CD8-positive, alpha-beta T cell (primary cell): ENCODE measurements at places on chromosomes 5 and 9. TPM values are rescaled to one million over a fixed set of nuclear protein-coding genes. Genes with fewer than 3 reads are reported as not detected.

GRCh38 chr9:68492806-68493205 is 47.9 kb downstream of the TMEM252 start:
- no peak for DNase-seq

DNA sequence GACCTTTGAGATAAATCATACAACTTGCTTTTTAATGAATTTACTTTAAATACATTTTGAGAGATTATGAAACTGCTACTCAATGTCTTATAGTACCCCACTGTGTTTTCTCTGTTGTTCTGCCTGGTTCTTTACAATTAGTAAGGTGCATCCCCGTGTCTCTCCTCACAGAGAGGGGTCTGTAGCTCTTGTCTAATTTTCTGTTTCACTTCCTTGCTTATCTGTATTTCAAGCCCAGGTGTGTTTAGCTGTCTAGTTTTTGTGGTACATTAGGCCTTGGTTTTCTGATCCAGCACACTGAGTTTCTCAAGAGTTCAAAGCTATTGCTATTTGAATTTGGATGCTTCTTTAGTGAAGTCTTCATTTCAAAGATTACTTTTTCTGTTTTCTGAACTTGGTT is 105.1 kb downstream of the MAST4 start:
- no peak for DNase-seq

- DNase-seq: no peak
These were observed 146.7 kb downstream of the SSBP2 start for GRCh38 chr5:81604193-81604592.

DNA sequence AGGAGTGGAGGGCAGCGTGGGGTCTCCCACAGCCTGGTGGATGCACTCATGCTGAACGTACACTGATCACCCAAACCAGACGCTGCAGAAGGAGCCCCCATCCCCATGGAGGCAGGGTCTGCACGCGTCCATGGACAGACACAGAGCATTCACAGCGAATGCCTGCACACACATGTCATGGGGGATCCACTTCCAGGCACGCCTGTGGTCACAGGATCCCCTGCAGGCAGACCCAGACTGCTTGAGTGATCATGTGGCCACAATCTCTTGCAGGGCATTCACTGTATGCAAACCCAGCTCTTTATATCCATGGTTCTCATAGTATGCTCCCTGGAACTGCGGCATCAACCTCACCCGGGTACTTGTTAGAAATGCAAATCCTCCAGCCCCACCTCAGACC is 5.4 kb downstream of the SNCB start:
- no peak for DNase-seq

The NUTM2F gene
- not detected for total RNA-seq

The CANX gene
- total RNA-seq: 131 TPM

- DNase-seq: no peak
These were observed 78.6 kb downstream of the GOLM1 start for GRCh38 chr9:86020731-86021130.

DNA sequence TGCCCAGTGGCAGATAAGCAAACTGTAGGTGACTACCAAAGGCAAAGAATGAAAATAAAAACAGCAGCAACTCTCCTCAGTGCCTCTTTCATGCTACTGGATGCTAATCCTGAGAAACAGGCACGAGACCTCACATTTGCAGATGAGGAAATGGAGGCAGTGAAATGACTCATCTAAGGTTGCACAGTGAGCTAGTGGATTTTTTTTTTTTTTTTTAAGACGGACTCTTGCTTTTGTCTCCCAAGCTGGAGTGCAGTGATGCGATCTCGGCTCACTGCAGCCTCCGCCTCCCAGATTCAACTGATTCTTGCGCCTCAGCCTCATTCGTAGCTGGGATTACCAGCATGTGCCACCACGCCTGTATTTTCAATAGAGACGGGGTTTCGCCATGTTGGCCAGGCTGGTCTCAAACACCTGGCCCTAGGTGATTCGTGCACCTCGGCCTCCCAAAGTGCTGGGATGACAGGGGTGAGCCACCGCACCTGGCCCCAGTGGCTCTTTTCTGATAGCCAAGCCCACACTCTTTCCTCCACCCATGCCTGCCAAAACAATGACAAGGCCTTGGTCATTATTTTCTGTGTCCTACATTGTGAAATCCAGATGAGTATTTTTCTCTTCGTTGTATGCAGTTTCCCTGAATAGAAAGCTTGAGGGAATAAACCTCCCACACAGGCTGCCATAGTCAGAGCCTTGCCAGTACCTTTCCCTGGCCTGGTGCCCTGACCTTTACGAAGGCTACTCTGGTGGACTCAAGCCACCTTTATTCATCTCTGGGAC is 19.2 kb downstream of the DOCK2 start:
- no peak for DNase-seq

- DNase-seq: no peak
These were observed 254.6 kb upstream of the PIK3R1 start for GRCh38 chr5:67960939-67961338.

DNA sequence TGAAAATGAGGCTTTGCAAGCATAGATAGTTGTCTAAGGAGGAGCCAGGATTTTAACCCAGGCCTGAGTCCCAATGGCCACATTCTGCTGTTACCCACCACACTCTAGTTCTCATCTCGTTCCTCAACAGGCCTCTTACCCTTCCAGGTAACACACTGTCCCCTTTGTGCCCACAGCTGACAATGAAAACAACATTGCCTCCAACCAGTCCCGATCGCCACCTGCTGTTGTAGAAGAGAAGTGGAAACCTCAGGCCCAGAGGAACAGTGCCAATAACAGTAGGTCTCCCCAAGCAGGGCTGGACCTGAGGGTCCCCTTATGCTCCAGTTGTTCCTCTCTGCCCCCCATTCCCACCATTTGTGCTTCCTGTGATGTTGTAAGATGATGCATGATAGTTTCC is 30.4 kb downstream of the AMBP start:
- no peak for DNase-seq

The CCDC171 gene
- 1.7 TPM for total RNA-seq

DNA sequence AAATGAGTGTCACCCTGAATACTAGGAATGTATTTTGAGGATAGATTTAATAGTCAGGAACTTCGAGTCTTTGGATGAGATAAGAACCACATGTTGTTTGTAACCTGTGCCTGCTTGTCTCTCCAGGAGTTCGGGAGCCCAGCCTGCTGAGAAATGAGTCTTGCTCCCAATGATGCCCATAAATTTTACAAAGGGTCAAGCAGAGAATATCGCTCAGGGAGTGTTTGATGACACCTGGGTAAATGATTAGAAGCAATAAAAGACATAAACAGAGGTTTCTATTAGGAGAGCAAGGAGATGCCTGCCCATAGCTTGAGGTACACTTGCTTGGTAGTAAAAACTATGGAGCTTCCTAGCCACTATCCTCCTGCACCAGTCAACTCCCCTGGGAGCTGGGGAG is 46.9 kb upstream of the KLF4 start:
- DNase-seq: no peak

DNA sequence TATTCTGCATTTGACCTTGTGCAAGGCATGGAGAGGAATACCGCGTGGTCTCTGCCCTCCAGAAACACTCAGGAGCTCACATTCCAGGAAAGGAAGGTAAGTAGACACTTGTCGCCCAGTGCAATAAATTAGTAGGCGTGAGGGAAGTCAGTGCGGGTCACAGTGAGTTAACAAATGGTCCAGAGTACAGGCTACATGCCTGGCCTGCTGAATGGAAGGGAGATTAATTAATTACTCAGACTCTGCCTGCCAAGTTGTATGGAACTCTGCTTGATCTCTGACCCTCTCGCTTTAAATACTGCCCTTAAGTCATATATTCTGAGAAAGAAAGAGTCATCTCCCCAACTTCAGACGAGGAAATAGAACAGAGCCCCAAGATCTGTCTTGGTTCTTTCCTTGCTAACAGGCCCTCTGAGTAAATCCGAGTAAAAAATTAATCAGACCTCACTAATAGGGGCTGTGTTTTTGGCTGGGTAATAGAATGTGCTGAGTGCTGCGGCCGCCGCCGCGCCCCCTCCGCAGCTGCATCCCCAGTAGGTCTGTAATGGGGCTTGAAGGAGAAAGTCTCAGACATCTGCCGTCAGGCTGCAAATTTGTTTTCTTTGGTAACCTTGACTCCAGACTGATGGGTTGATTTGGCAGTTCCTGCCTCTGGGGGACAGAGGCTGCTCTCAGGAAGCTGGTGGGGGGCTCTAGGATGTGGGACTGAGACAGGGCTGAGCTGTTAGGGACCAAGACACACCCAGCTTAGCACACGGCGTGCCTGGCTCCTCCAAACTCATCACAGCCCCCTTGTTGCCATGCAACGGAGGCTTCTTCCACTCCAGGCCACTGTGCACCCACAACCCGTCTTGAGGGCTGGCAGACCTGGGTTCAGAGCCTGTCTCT is 144.4 kb downstream of the NSG2 start:
- DNase-seq: no peak

- no peak for DNase-seq
These were observed 82.1 kb downstream of the SLIT3 start for GRCh38 chr5:169218861-169219260.

DNA sequence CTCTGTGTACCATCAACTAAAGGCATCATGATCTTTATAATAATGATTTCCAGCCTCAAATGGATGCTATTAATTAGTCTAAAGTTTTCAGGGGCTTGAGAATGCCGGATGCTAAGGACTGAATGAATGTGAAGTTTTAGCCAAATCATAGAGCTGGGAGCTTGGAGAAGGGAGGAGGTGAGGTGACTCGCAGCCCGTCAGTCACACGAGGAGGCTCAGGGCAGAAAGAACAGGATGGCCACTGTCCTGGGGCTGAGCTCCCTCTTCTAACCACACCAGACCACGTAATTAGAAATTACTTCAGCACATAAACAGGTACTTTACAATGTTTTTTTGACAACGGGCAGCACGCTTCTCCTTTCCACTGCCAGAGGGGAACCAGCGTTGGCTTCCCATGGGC is 222.6 kb downstream of the NPR3 start:
- no peak for DNase-seq

The C8G gene
- total RNA-seq: not detected

- peak; percentile 49 for DNase-seq
These were observed 1.1 kb downstream of the JADE2 start for GRCh38 chr5:134526483-134527155.

The KCNIP1 gene
- not detected for total RNA-seq

The PCDHA12 gene
- total RNA-seq: not detected

The GDNF gene
- not detected for total RNA-seq

DNA sequence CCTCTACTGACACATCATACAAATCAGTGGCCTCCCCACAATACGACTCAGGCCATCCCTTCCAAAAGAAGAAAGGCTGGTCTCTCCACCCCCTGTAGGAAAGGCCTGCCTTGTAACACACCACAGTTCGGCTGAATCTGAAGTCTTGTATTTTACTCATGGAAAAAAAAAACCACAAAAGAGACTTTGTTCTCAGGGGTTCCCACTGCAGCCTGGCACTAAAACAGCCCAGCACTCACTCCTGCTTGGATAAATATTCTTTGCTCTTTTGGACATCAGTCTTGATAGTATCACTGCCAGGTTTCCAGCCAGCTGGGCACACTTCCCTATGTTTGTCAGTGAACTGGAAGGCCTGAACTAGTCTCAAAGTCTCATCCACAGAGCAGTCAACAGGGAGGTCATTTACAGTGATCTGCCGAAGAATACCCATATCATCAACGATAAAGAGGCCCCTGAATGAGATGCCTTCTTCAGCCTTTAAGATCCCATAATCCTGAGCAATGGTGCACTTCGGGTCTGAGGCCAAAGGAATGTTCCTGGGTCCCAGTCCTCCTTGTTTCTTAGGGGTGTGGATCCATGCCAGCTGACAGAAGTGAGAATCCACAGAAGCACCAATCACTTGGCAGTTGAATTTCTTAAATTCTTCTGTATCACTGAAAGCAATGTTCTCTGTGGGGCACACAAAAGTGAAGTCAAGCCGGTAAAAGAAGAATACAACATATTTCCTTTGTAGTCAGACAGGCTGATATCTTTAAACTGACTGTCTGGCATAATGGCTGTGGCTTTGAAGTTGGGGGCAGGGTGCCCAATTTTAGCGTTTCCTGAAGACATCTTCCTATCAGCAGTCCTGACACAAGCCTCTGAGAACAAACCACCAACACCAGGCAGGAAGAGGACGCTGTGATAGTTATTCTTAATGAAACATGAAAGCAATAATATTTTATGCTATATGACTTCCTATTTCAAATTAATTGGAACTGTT is 198.1 kb downstream of the LURAP1L start:
- DNase-seq: no peak

- no peak for DNase-seq
These were observed 32.3 kb upstream of the CSF1R start for GRCh38 chr5:150118561-150119229.

GRCh38 chr5:17383526-17383925 is 114.5 kb upstream of the TAF11L2 start:
- DNase-seq: no peak

- no peak for DNase-seq
These were observed 61.8 kb downstream of the NR6A1 start for GRCh38 chr9:124709292-124709690.

The CTSV gene
- total RNA-seq: not detected

DNA sequence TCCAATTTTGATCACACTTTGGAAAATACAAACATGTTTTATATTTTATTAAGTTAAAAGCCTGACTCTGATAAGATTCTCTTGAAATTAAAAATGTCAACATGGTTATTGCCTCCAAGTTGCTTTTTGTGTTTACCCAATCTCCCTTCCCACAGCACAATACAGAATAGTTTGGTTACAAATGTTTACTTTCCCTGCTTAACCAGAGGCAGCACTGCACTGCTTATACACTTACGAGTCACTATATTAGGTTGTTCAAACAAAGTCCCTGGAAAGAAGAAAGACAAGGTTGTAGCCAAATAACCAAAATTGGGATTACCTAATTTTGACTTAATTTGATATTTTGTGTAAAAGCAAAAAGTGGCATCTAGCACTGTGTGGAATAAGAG is 25.9 kb downstream of the SRFBP1 start:
- DNase-seq: no peak

DNA sequence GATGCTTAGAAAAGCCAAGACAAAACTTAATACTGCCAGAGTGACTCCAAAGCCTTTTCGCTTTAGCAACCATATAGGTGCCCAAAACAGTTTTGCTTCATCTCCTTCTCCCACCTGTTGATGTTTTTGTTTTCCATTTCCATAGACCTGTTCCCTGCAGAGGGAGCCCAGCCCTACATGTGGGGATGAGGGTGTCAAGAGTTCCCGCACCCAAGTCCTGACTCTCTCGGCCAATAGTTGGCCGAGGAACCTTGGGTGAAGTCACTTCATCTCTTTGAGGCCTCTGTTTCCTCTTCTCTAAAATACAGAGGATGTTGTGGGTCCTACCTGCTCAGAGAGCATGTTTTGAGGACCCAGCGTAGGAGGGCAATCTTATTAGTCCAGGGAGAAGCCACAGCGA is 38.5 kb upstream of the LCP2 start:
- peak; percentile 39 for DNase-seq

The SLC30A5 gene
- 18.5 TPM for total RNA-seq

- DNase-seq: no peak
These were observed 12.8 kb downstream of the SCAMP1 start for GRCh38 chr5:78373231-78373630.

The FOXD4 gene
- total RNA-seq: not detected
